ENCODE measurements at places on chromosomes 6 and 20.
A peak's percentile ranks its signal among the peaks of the same experiment; 100 is the strongest.

DNA sequence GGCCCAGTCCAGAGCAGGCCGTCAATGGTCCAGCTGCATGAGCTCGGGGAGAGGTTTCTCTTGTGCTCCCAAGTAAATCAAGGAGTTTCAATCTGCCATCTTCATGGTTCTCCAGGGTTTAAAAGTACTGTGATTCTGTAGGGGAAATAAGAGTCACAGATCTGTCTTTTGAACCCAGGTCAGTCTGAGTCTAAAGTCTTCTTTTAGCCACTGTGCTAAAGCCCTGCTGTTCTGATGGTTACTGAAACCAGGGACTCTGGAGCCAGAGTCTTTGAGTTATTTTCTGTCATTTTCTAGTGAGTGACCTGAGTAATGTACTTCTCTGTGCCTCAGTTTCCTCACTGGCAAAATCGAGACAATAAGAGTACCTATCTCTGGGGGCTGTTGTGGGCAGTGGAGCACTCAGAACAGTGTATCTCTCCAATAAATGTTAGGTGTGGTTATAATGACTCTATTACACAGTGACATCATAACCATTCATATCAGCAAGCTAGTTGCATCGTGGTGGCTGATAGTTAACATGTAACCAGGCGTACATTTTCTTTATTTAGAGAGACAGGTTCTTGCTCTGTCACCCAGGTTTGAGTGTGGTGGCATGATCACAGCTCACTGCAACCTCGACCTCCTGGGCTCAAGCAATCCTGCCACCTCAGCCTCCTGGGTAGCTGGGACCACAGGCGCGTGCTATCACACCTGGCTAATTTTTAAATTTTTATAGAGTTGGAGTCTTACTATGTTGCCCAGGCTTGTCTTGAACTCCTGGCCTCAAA lies 74.6 kb upstream of the KCNG1 start:
- no peak for DNase-seq

GRCh38 chr6:6911391-6911790 lies 196.4 kb upstream of the RREB1 start:
- no peak for DNase-seq

GRCh38 chr6:36621371-36621855 lies 27.3 kb downstream of the SRSF3 start:
- no peak for DNase-seq

DNA sequence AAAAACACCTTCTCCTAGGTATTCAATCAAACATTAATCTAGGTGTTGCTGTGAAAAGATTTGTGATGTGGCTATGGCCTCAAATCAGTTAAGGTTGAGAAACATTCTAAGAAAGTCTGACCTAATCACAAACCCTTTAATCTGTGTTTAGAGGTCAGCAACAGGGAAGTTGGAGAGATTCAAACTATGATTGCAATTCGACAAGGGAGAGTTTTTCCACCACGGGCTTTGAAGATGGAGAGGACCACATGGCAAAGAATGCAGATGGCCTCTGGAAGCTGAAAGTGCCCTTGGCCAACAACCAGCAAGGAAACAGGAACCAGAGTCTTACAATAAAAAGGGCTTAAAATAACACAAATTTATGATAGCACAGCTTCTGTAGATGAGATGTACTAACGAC lies 29.6 kb upstream of the LGSN start:
- DNase-seq: peak; percentile 5

- no peak for DNase-seq
These were observed 48.8 kb downstream of the CAP2 start for GRCh38 chr6:17442196-17442595.

DNA sequence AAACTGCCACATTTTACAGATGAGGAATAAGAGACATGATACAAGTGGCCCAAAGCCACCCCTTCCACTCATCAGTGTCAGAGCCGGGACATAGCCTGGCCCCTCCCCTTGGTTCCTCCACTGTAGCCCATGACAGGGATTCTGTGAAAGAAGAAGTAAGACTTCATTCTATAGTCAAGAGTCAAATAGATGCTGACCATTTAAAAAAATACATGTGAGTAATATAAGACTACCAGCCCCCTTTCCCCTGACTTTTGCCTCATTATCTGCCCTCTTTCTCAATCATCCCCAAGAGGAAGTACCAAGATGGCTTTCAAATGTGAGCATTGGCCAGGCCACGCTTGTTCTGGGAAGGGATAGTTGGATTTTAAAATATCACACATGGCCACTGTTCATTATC lies 57.8 kb upstream of the TAB2 start:
- no peak for DNase-seq

DNA sequence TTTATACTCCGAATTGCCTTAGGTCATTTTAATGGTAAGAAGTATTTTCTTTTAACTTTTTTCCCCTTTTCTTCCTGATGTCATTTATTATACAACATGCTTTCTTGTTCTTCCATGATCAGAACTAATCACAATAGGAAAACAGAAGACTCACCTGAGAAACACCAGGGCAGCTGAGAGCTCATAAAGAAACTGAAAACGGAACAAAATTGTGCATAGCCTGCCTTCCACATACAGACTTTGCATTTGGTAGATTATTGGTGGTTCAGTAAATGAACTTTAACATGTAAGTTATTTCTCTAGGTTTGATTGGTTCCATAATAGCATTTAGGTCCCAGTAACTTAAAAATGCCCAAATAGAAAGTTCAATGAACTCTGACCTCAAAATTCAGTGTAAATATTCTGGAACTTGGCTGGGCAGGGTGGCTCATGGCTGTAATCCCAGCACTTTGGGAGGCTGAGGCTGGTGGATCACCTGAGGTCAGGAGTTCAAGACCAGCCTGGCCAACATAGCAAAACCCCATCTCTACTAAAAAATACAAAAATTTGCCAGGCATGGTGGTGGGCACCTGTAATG lies 161.1 kb upstream of the DTNBP1 start:
- no peak for DNase-seq

- DNase-seq: peak; percentile 16
These were observed 17.1 kb downstream of the IRF4 start for GRCh38 chr6:408599-409102.

DNA sequence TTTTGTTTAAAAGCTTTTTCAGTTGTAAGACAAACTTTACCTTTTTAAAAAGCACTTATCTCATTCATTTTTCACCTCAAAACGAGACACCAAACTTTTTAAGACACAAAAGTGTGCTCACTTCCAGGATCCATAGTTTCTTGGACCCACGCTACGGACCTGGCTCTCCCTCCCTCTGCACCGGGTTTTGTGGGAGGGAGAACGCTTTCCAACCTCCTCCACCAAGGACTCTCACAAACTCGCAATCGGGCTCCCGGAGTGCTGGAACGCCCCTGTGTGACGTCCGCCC lies 436 bp downstream of the CAGE1 start:
- DNase-seq: no peak

DNA sequence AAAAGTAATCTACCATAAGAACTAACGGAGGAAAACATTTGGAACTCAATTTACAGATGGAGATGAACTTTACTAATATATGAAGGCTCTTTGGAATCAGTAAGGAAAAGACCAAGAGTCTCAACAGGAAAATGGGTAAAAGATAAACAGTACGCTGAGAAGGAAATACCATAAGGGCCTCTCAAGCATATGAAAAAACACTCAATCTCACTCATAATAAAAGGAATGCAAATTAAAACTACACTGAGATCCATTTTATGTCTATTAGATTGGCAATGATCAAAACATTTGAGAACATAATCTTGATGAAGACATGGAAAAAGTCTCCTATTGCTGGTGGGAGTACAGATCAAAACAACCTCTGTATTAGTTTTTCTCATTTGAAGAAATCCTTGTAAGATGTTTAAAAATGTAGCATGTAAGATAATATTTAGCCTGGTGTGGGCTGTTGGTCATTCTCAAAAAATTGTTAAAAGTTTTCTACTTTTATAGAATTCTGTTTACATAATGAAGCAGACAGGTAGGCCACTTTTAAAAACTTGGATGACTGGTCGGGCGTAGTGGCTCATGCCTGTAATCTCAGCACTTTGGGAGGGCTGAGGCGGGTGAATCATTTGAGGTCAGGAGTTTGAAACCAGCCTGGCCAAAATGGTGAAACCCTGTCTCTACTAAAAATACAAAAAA lies 14.5 kb downstream of the REV3L start:
- no peak for DNase-seq

DNA sequence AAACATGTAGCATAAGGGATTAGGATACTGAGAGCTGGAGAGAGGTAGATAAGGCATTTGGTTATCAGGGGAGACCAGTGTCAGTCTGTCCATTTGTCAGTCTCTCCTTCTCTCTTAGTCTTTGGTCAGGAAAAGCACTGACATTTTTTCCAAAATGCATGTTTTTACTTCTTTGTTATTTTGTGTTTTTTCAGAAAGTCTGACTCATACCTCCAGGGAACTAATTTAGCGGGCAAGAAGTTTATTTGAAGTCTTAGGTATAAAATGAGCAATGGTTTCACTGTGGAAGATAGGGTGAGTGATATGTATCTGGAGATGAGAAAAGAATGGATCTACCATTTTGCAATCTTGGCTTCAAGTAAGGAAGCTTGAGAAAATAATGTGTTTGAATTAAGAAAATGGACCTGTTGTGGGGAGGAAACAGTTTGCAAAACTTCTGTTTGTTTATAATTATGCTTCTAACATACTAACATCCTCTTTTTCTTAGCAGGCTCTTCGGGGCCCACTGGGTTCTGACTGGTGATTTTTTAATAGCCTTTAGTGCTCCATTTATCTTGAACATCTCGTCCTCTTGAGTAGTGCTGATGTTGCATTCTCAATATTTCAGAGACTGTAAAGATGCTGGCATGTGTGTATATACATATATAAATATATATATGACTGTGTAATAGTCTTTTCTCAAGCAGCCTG lies 66.9 kb upstream of the FABP7 start:
- peak; percentile 21 for DNase-seq

- DNase-seq: no peak
These were observed 73.0 kb downstream of the RREB1 start for GRCh38 chr6:7180751-7181150.

DNA sequence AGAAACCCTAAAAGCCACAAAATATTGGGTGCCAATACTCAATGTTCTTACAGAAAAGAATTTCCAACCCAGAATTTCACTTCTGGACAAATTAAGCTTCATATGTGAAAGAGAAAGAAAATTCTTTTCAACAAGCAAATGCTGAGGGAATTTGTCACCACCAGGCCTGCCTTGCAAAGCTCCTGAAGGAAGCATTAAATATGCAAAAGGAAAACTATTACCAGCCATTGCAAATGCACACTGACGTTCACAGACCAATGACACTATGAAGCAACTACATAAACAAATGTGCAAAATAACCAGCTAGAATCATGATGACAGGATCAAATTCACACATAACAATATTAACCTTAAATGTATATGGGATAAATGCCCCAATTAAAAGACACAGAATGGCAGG lies 187.9 kb upstream of the BTBD3 start:
- DNase-seq: no peak

DNA sequence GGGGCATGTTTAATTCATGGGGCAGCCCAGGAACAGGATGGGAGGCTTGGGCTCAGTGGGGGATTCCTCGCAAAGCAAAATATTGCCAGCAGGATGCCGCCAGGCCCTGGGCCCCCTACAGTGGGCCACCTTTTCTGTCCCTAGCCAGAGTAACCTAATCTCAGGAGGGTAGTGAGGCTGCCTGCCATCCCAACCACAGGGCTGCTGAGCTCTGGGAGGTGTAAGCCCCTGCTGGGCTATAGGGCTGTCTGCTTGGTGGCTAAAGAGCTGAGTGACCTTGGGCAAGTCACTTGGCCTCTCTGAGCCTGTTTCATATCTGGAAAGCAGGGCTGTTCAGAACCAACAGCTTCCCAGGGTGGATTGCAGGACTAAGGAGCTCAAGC lies 35.7 kb upstream of the CDH22 start:
- DNase-seq: no peak

DNA sequence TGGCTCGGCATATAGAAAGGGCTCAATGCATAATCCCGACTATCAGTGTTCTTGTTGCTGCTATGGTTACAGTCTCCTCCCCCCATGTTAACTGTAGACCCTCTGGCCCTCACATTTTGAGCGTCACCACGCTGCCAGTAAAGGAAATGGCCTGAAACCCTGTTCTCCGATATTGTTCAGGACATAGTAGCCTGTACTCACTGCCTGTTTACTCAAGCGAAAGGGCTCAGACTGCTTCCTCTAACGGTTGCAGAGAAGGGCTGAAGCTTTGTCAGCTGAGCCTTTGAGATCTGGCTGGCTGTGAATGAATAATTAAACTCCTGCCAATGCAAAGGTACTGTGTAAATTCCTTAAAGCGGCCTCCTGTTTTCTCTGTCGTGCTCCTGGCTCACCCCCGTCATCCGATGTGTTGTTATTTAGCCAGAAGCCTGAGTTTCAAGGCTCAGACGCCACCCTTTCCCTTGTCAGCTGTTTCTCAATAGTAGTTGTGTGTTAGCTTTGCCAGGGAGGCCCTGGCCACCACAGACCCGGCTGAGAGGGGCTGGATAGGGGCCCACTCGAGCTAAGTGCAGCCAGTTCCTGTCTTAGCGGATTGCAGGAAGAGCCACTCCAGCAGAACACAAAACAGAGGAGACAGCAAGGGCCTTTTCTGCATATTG lies 31.2 kb upstream of the RALGAPA2 start:
- no peak for DNase-seq

DNA sequence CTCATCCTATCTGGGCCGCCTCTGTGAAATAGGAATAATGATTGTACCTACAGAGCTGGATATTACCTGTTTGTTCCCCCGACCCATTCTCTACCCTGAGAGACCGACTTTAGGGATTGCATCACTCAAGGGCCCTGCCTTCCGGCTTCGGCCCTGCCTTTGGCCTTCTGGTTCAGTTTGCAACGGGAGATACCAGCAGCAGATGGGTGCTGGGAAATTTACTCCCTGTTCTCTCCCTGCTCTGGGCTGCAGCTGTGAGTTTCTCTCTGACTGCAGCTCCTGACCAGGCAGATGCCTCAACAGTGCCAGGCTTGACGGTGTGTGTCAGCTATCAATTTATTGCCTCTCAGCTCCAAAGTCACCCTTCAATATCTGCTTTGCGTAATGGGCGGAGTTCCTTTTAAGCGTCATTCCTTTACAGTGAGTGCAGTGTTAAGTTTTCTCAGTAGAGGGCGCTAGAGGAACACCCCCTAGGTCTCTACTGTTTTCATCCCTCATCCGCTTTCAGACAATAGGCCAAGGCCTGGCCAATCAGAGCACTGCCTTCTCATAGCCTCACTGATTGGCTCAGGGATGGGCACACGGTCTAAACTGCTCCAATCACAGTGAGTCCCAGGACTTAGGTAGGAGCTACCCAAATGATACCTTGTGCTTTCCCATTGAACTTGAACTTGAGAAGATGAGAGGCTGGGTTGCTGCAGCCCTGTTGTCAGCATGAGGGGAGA lies 30.0 kb downstream of the KCNG1 start:
- DNase-seq: peak; percentile 84

- no peak for DNase-seq
These were observed 26.9 kb downstream of the MAP3K7 start for GRCh38 chr6:90559931-90560330.

- DNase-seq: no peak
These were observed 3.4 kb upstream of the DUSP22 start for GRCh38 chr6:288866-289265.

- no peak for DNase-seq
These were observed 56.4 kb downstream of the RFX6 start for GRCh38 chr6:116933485-116933884.

- DNase-seq: no peak
These were observed 68.4 kb downstream of the HDGFL1 start for GRCh38 chr6:22637782-22638181.
